Motor neuron (in vitro differentiated cells): ENCODE measurements at places on chromosomes 1 and 21. TPM values are rescaled to one million over a fixed set of nuclear protein-coding genes. Genes with fewer than 3 reads are reported as not detected.
A peak's percentile ranks its signal among the peaks of the same experiment; 100 is the strongest.

PGLYRP3 gene
- not detected in 2 replicates for total RNA-seq

SELENBP1 gene
- 1.5 and 2.6 TPM in 2 replicates for total RNA-seq

DNA sequence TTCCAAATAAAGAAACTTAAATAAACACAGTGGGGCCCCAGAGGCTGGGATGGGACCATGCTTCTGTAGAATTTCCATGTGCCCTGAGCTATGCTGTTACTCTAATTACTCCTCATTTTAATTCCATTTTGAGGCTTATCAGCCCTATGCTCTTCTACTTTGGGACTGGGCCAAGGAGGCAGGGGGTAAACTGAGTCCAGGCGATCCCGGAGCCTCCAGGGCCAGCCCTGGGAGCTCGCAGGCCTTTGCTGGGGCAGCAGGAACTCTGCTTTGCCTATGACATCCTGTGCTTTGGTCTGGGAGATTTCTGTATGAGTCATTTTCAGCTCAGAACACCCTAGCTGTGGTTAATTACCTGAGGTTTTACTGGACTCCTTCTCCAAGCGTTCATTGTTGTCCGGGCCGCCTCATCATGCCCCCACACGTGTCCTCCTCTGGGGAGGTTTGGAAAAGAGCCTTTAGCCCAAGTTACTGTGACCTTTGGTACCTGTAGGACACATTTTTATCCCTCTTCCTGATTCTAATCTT, 95.7 kb downstream of the RHOU start:
- peak; percentile 65 for ATAC-seq

OR2M3 gene
- total RNA-seq: 0.09 and 0.16 TPM in 2 replicates

DNA sequence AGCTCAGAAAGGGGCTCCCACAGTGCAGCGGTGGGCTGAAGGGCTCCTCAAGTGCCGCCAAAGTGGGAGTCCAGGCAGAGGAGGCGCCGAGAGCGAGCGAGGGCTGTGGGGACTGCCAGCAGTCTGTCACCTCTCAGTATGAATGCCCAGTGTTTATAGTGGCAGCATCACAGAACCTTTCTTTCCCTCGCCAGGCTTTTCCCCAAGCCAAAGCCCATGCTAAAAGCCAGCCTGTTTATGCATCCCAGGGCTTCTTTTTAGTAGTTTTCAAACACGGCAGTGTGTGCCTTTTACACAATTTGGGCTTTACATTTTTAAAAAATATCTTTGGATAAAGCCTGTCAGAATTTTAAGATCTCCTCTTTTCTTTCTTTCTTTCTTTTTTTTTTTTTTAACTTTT, 70.6 kb downstream of the CENPF start:
- ATAC-seq: no peak

LCE6A gene
- not detected in 2 replicates for total RNA-seq

ZNF678 gene
- 1.5 and 1.7 TPM in 2 replicates for total RNA-seq

ZNF593OS gene
- 1.0 and 1.8 TPM in 2 replicates for total RNA-seq

- ATAC-seq: no peak
Measured at GRCh38 chr1:15761366-15762128, 3.0 kb downstream of the FBLIM1 start.

DNA sequence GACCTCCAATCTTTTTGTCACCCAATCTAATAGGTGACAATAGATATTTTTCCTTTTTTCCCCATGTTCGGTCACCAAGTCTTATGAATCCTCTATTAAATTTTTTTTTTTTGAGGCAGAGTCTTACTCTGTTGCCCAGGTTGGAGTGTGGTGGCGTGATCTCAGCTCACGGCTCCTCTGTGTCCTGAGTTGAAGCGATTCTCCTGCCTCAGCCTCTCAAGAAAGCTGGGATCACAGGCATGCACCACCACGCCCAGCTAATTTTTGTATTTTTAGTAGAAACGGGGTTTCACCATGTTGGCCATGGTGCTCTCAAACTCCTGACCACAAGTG, 42.5 kb upstream of the MTF1 start:
- ATAC-seq: no peak

DNA sequence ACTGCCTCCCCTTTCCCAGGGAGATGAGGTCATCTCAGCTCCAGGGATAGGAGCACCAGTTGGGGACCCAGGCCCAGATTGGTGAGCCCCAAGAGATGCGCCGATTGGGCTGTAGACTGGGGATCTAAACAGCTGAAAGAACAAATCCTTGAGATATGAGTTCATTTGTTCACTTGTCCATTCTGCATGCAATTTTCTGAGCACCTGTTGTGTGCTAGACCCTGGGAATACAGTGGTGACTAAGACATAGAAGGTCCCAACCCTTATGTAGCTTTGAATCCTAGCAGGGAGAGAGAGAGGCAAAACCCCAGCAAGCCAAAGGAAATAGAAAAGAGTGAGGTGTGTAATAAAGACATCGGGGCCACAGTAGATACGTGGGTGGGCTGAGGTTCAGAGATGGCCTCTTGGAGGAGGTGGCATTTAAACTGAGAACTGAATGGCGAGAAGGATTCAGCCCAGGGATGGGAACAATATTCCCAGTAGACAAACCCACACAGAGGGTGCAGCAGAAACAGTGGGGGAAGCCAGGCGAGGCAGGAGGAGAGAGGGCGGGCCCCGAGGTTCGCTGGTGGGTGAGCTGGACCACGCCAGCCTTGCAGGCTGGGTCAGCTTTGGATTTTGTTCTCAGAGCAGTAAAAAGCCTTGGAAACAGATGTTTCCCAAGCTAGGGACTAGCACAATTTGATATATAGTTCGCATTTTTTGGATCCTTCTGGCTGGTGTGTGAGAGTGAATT, 105.6 kb upstream of the ACTL8 start:
- ATAC-seq: no peak

DNA sequence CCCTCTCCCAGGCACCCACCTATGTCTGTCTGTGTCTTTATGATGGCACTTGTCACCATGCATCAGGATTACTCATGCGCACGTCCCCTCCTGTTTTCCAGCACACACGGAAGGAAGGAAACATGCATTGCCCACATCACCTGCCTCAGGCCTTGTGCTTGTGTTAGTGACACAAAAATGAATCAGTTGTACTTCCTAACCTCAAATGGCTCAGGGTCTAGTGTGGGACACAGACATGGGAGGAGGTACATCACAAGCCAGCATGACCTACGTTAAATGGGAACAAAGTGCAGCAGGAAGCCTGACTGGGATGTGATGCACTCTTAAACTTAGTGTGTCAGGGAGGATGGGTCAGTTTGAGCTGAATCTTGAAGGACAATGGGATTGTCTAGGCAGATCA, 126.7 kb downstream of the TRABD2B start:
- ATAC-seq: no peak

DNA sequence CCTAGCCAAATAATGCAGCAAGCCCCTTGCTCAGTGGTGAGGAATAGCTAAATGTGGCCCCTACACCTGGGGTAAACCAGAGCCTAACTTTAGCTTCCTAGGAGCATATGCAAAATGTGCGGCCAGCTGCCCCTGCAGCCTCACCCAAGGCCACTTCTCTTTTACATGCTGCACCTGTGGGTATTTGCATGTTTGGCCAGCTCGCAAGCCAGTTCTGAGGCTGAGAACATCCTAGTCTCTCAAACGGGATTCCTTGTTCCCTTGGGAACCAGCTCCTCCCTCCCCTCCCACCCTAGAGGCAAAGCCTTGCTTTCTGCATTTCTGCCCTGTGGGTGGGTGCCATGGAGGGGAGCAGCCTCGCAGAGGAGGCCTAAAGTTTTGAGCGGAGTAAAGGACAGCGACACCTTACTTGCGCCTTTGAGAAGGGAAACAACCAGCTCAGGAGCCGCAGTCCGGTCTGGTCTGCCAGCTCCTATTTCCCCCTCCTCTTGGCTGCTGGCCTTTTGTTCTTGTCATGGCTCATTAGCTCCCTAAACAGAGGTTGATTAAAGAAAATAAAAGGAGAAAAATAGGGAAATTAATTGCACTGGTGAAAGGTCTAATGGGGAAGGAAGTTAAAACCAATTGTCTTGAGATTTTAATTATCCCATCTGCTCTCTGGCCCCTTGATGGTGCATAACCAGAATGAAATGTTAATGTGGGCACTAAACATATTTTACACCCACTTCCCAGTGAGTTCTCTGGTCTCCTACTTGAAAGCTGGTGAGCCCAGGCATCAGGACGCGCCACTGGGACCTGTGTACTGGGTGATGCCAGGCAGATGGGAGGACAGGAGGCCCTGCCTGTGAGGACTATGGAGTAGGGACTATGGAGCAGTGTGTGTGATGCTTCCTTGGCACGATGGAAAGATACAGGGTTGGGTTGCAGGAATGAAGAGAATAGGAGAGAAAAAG, 68.7 kb downstream of the TEX35 start:
- ATAC-seq: peak; percentile 56

FPGT gene
- total RNA-seq: 10.0 and 13.3 TPM in 2 replicates

DNA sequence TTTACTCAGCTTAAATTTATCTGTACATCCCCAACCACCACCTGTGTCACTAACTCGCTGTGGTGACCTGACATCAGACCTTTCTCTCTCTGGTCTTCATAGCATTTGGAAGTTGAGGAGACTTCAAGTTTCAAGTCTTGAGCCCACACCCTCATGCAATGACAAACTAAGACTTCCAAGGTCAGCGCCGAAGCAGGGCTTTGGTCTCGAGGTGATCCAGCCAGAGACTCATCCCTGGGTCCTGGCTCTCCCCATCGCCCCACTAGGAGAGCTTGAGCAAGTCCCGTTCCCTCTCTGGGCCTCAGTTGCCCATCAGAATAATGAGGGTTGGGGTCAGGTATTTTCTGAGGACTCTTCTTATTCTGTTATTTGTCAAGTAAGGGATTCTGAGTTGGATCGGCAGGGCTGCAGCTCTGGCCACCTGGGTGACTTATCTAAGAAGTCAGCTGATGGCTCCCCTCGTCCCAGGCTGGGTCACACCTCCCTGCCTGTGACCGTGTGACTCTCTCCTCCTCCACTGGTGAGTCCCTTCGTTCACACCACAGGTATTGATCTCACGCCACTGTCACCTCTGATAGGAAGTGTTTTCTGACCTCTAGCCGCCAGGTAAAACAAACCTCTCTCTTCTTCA, 143.7 kb upstream of the RUNX3 start:
- ATAC-seq: no peak

INSRR gene
- total RNA-seq: 0.05 and 0.10 TPM in 2 replicates

- ATAC-seq: no peak
Measured at GRCh38 chr21:24976238-24976637, 631.0 kb downstream of the MRPL39 start.

DNA sequence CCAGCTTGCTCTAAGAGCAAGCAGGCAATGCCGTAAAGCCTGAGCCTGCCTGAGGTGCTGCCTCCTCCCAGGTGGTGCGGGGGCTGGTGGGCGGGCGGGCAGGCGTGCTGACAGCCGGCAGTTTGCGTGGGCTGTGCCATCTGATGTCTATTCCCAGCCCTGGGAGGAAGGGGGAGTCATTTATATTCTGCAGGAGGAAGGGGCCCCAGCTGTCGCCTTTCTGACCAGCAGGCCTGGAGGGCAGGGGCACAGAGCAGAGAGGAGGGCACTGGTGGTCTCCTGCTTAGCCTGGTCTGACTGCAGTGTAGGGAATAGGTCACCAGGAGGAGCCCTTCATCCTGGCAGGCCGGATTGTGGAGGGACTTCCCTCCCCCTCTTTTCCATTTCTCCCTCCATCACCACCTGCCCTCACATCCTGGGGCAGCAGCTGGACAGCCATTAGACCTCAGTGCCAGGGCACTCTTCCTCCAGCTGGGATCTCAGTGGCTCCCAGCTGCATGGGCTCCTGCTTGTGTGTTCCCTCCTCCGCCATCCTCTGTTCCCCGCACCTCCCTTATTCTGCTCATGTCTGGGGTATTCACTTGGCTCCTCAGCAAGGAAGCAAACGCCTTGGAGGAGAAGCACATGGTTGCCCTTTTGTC, 4.4 kb downstream of the CYB561D1 start:
- no peak for ATAC-seq

CLDN17 gene
- total RNA-seq: not detected in 2 replicates

DNA sequence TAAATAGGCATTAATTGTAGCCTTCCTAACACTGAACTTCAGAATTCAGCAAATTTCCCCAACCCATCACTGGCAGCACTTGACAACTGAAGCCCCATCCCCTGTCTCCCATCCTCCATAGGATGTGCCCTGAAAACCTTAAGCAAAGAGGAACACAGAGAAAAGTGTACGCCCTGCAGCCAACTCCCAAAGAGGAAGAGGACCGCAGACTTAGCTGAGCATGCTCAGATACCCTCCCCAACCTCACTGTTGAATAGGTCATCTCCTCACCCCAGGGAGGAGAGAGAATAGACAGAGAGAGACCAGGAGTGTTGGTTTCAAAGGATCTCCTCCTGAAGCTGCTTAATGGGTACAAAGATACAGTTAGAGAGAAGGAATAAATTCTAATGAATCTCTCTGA, 50.5 kb downstream of the CD2 start:
- no peak for ATAC-seq

DNA sequence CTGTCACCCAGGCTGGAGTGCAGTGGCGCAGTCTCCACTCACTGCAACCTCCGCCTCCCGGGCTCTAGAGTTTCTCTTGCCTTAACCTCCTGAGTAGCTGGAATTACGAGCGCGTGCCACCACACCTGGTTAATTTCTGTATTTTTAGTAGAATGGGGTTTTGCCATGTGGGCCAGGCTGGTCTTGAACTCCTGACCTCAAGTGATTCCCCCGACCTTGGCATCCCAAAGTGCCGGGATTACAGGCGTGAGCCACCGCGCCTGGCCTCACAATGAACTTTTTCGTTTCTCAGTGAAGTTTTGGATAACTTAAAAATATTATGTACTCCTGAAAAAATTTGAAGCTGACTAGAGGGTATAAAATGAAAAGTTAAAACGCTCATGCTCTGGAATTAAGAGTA, 59.5 kb downstream of the TBCE start:
- ATAC-seq: no peak

- no peak for ATAC-seq
Measured at GRCh38 chr1:220550811-220551399, 23.0 kb downstream of the MARK1 start.

SLC35F3 gene
- 0.54 and 0.69 TPM in 2 replicates for total RNA-seq

RUNX1 gene
- total RNA-seq: 10.9 and 17.5 TPM in 2 replicates

BTG2 gene
- total RNA-seq: 23.7 and 44.8 TPM in 2 replicates

C8A gene
- total RNA-seq: not detected in 2 replicates

GRCh38 chr1:195765099-195765498, 843.1 kb downstream of the KCNT2 start:
- ATAC-seq: no peak

RHBDL2 gene
- total RNA-seq: 0.81 and 0.85 TPM in 2 replicates

PLEKHG5 gene
- total RNA-seq: 8.3 and 8.6 TPM in 2 replicates

OPTC gene
- not detected in 2 replicates for total RNA-seq

TNFRSF18 gene
- not detected in 2 replicates for total RNA-seq

DNA sequence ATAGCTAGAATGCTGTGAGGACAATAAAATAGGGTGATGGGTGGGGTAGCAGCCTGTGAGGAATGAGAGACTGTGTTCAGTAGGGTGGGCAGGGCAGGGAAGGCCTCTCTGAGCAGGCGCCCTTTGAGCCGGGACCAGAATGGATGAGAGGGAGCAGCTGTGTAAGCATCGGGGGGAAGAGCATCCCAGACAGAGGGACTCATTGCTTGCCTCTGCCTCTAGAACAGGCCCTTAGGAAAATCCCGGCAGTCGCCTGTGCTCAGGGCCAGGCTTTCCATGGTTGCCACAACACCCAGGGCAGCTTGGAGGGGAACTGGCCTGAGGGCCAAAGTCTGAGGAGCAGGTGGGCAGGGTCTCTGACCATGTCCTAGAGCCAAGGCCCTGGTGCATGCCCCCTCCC, 774 bp downstream of the SLC2A7 start:
- no peak for ATAC-seq
